ENCODE measurements at places on chromosomes 5 and 9.
A peak's percentile ranks its signal among the peaks of the same experiment; 100 is the strongest.

DNA sequence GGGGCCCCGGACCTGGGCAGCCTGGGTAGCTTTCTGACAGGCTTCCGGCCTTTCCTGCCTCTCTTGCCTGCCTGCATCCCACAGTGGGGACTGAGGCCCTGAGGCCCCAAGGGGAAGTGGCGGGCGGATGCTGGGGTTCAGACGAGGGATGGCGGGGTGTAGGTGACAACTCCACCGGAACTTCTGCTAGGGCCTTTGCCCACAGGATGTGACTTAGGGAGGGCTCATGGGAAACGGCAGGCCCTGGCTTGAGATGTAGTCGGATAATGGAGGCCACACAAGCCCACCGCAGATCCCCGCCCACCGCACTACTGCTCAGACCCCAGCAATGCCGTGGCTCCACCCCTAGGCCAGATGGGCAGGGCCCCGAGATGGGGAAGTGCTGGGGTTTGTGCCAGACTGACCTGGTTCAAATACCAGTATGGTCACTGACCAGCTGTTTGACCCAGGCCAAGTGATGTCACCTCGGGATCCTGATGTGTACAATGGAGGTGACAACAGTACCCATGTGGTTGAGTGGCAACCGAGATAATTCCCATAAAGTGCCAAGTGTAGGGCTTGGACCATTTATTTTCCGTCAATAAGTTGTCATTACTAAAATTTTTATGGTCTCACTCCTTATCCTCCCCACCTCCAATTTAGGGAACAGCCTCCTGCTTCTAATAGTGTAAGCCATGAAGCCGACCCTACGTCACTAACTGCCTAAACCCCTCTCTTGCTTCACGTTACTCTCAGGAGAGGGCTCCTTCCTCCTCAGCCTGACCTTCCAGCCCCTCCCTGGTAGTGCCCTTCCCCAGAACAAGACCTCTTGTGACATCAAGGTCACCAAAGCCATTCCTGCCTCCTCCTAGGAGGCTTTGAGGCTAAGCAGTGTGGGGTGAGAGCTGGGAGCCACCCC, 2.5 kb upstream of the CDK9 start:
- H3K4me1 ChIP-seq, result peaks cover 78% of the 10 kb centered on the region
- peak; percentile 78 for DNase-seq
- H3K27ac ChIP-seq, result peak overlapping the region; percentile 95
- H3K27me3 ChIP-seq, result no peaks in the 10 kb centered on the region
- H3K36me3 ChIP-seq, result peaks cover 23% of the 10 kb centered on the region
- H3K4me3 ChIP-seq, result peak overlapping the region; percentile 73

GRCh38 chr9:126932871-126933321, 18.3 kb downstream of the RALGPS1 start:
- H3K27me3 ChIP-seq, result no peaks in the 10 kb centered on the region
- no peaks in the 10 kb centered on the region for H3K36me3 ChIP-seq
- DNase-seq, result no peak
- H3K4me3 ChIP-seq, result no peak overlapping the region
- H3K4me1 ChIP-seq, result no peaks in the 10 kb centered on the region

DNA sequence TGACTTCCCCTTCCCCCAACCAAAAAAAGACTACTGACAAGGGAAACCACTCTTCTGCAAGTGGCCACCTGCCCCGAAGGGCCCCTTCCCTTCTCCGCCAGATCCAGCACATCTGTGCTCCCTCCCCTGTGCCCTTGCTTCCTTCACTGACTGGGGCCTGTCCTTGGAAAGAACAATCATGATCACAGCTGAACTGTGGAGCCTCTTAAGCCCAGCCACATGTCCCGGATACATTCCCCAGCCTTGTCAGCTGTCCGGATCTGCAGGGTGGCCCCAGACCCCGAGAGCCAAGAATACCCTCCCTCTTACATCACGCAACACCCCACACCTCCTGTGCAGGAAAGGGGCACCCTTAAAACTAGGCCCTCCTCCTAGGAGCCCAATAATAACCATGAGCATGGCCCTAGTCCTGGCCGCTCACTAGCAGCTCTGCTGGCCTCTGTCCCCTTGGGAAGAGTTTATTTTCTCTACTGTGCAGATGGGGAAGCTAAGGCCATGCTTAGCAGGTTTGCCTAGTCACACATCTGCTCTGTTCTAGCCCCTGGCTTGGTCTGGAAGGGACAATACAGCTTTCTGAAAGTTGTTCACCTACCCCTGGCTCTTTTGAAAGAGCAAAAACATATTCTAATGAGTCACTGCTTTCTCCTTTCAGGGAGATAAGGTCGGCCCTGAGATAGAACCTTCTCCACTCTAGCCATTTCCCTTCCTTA, 3.8 kb downstream of the SPRY4 start:
- H3K4me1 ChIP-seq, result peaks cover 56% of the 10 kb centered on the region
- H3K4me3 ChIP-seq, result no peak overlapping the region

- peaks cover 3% of the 10 kb centered on the region for H3K27me3 ChIP-seq
- H3K36me3 ChIP-seq, result no peaks in the 10 kb centered on the region
- no peak overlapping the region for H3K4me3 ChIP-seq
- H3K27ac ChIP-seq, result no peak overlapping the region
These were observed 144.3 kb downstream of the EFNA5 start for GRCh38 chr5:107526270-107526937.

DNA sequence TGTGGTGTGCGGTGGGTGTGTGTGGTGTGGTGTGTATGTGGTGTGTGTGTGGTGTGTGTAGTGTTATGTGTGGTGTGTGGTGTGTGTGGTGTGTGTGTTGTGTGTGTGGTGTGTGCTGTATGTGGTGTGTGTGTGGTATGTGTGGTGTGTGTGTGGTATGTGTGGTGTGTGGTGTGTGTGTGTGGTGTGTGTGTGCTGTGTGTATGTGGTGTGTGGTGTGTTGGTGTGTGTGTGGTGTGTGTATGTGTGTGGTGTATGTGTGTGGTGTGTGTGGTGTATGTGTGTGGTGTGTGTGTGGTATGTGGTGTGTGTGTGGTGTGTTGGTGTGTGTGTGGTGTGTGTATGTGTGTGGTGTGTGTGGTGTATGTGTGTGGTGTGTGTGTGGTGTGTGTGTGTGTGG, 144.3 kb downstream of the HSD17B3 start:
- no peak overlapping the region for H3K4me3 ChIP-seq
- H3K36me3 ChIP-seq, result no peaks in the 10 kb centered on the region
- peaks cover 19% of the 10 kb centered on the region for H3K4me1 ChIP-seq
- peaks cover 17% of the 10 kb centered on the region for H3K27me3 ChIP-seq

GRCh38 chr5:38341641-38342040, 83.3 kb downstream of the EGFLAM start:
- peaks cover 21% of the 10 kb centered on the region for H3K27me3 ChIP-seq
- peaks cover 12% of the 10 kb centered on the region for H3K4me1 ChIP-seq
- no peak for DNase-seq
- no peak overlapping the region for H3K27ac ChIP-seq
- H3K36me3 ChIP-seq, result no peaks in the 10 kb centered on the region
- no peak overlapping the region for H3K4me3 ChIP-seq

DNA sequence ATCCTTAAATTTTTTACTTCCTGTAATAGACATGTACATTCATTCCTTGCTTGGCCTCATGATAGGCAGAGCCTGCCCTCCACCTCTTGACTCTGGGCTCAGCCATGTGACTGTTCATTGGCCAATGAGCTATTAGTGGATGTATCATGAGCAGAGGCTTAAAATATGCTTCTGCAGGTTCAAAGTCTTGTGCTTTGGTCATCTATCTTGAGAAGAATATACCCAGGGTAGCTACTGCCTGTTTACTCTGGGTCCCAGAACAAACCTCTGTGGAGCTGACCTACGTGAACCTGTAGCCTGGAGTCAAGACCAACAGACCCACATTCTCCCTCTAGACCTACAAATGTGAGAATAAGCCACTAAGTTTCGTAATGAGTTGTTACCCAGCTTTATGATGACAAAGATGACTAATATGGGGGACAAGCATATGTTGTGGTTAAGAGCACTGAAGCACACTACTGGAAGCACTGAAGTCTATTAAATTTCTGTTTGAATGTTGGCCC, 244.4 kb downstream of the MAST4 start:
- H3K27me3 ChIP-seq, result peaks cover 39% of the 10 kb centered on the region
- H3K4me1 ChIP-seq, result peaks cover 41% of the 10 kb centered on the region
- H3K36me3 ChIP-seq, result no peaks in the 10 kb centered on the region
- H3K4me3 ChIP-seq, result peak overlapping the region; percentile 28

- DNase-seq, result no peak
- no peak overlapping the region for H3K4me3 ChIP-seq
- H3K27ac ChIP-seq, result no peak overlapping the region
- peaks cover 57% of the 10 kb centered on the region for H3K36me3 ChIP-seq
- no peaks in the 10 kb centered on the region for H3K4me1 ChIP-seq
- no peaks in the 10 kb centered on the region for H3K27me3 ChIP-seq
These were observed 148.2 kb downstream of the PAM start for GRCh38 chr5:102903074-102903871.

GRCh38 chr9:129415942-129416651, 204.8 kb downstream of the C9orf50 start:
- no peak overlapping the region for H3K4me3 ChIP-seq
- H3K27me3 ChIP-seq, result no peaks in the 10 kb centered on the region
- peak overlapping the region; percentile 19 for H3K27ac ChIP-seq
- H3K4me1 ChIP-seq, result peaks cover 25% of the 10 kb centered on the region
- DNase-seq, result no peak
- H3K36me3 ChIP-seq, result no peaks in the 10 kb centered on the region

DNA sequence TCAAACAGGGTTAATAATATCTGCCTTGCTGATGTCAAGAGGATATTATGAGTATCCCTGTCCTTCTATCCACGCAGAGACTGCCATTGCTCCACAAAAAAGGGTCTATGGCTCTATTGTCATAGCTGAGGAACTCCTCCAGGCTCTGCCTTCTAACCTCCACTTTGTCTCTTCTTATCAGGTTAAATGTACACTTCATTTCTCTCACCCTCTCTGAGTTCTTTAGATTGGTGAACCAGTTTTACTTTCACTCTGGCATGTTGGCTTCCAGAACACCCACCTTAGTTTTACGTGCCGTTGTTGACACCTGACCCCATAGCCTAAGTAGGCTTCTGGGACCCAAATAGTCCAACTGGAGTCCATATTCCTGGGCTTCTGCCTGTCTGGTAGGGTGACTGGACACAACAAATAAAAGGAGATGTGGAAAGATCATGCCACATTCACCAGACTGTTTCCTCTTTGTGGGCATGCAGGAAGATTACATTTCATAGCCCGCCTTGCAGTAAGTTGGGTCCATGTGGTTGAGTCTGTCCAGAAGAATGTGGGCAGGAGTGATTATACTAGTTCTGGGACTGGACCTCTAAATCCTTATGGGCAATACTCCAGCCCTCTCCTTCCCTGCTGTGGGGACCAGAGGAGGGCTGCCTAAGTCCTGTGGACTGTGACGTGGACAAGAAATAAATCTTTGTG, 350.4 kb upstream of the CLINT1 start:
- H3K27me3 ChIP-seq, result no peaks in the 10 kb centered on the region
- H3K27ac ChIP-seq, result no peak overlapping the region
- no peaks in the 10 kb centered on the region for H3K36me3 ChIP-seq
- no peak for DNase-seq
- H3K4me1 ChIP-seq, result no peaks in the 10 kb centered on the region
- H3K4me3 ChIP-seq, result no peak overlapping the region

DNA sequence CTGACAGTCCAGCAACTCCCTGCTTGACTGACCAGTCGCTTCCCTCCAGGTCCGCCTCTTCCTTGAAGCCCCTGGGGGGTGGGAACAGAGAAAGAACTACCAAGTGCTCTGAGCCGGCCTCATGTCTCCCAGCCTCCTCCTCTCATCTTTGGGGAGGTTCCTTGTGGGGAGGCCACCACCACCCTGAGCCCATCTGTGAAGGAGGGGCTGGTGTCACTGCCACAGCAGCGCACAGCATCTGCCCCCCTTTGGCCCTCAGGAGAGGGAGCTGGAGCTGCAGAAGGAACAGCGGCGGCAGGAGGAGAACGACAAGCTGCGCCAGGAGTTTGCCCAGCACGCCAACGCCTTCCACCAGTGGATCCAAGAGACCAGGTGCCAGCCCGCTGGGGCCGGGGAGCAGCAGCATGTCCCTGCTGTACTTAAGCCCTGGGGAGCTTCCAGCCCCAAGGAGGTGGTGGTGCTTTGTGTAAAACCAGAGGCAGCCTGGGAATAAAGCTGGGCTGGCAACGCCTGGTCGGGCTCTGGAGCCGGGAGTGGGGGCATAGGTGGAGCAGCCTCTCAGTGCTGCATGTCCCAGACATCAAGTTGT, 29.4 kb downstream of the DYNC2I2 start:
- H3K4me3 ChIP-seq, result no peak overlapping the region
- H3K27ac ChIP-seq, result peak overlapping the region; percentile 59
- no peak for DNase-seq
- no peaks in the 10 kb centered on the region for H3K27me3 ChIP-seq
- H3K4me1 ChIP-seq, result no peaks in the 10 kb centered on the region

GRCh38 chr9:129432297-129433154, 188.4 kb downstream of the C9orf50 start:
- H3K4me3 ChIP-seq, result no peak overlapping the region
- no peak for DNase-seq
- no peak overlapping the region for H3K27ac ChIP-seq

- no peak overlapping the region for H3K27ac ChIP-seq
- no peak for DNase-seq
- no peak overlapping the region for H3K4me3 ChIP-seq
- H3K4me1 ChIP-seq, result peaks cover 4% of the 10 kb centered on the region
- peaks cover 27% of the 10 kb centered on the region for H3K27me3 ChIP-seq
These were observed 1.1 kb downstream of the LURAP1L start for GRCh38 chr9:12775679-12776512.

DNA sequence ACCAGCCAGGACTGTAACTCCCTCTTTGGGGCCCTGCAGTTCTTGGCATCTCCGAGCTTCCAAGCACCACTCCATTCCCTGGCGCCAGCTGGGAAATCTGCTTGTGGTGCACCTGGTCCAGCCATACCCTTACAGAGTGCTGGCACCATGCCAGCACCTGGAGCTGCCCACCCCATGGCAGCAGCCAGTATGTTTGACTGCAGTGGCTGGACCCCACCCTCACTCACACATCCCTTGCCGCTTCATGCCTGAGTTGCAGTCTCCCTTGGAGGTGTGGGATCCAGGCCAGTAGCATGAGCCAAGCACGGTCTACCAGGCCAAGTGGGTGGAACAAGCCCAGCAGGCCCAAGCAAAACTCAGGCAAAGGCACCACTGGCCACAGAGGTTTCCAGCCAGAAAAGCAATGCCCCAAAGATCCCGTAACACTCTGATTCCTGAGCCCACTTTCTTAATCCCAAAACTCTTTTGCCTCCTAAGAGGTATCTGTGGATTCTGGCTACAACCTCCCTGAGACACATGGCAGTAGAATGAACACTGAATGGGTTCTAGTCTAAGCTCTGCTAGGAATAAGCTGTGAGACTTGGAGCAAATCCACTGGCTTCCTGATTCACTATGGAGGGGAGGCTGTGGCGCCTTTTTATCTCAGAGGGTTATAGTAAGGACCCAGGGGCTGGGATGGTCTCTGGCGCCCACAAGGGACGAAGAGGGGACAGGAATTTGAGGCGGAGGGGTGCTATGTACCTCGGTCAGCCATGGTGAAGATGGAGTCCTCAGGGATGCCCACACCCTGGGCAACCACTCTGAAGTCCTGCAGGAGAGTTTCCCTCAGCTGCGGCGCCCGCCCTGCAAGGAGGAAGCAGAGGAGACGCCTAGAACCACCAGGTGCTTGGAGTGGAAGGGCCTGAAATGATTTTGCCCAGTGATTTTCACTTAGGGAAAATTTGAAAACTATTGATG, 5.6 kb downstream of the AMBP start:
- H3K36me3 ChIP-seq, result no peaks in the 10 kb centered on the region
- H3K27ac ChIP-seq, result no peak overlapping the region
- DNase-seq, result no peak
- no peaks in the 10 kb centered on the region for H3K4me1 ChIP-seq

GRCh38 chr9:128764361-128764760, 7.4 kb downstream of the ZER1 start:
- H3K4me3 ChIP-seq, result no peak overlapping the region
- H3K27ac ChIP-seq, result peak overlapping the region; percentile 31
- peaks cover 6% of the 10 kb centered on the region for H3K36me3 ChIP-seq
- no peaks in the 10 kb centered on the region for H3K27me3 ChIP-seq

Measured in activated T-cell treated with anti-CD3 and anti-CD28 coated beads, Interleukin-2, amount 50 U/mL, for 24 hours (primary cell).